Stimulated activated CD4-positive, alpha-beta T cell treated with anti-CD3 and anti-CD28 coated beads, Interleukin-1b, Interleukin-23, amount 100 ng/mL, for 1 hour (primary cell): ENCODE measurements at places on chromosomes 5 and 9.

DNA sequence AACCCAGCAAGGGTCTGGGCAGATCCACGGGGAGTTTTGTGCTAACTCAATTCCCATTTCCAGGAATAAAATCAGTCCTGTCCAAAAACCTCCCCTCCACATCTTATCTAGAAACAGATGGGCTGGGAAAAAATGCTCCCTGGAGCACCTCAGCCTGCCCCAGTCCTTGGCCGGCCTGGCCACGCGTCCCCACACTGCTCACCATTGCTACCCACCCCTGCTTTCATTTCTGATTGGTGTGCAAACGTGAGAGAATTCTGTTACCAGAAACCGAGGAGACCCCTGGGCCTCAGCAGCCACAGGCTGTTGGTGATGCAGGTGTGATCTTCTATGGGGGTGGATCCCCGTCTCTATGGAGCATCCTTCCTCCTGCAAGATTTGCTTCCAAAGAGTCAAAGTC, 38.0 kb upstream of the OLFM1 start:
- DNase-seq, result no peak

DNA sequence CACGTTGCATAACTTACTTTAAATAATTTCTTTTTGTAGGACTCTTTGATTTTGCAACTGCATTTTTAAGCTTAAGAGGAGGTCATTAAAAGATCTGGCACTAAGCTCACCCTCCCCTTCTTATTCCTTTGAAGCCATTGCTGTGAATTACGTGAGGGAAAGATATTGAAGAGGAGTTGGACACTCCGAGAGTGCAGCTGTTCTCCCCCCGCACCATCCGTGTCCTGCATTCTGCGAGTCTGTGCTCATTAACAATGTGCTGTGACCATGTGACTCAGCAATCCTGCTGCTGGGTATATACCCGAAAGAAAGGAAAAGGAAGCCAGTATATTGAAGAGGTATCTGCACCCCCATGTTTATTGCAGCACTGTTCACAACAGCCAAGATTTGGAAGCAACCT, 40.0 kb downstream of the NXNL2 start:
- DNase-seq, result no peak

GRCh38 chr5:11656916-11657315, 247.3 kb downstream of the CTNND2 start:
- no peak for DNase-seq

DNA sequence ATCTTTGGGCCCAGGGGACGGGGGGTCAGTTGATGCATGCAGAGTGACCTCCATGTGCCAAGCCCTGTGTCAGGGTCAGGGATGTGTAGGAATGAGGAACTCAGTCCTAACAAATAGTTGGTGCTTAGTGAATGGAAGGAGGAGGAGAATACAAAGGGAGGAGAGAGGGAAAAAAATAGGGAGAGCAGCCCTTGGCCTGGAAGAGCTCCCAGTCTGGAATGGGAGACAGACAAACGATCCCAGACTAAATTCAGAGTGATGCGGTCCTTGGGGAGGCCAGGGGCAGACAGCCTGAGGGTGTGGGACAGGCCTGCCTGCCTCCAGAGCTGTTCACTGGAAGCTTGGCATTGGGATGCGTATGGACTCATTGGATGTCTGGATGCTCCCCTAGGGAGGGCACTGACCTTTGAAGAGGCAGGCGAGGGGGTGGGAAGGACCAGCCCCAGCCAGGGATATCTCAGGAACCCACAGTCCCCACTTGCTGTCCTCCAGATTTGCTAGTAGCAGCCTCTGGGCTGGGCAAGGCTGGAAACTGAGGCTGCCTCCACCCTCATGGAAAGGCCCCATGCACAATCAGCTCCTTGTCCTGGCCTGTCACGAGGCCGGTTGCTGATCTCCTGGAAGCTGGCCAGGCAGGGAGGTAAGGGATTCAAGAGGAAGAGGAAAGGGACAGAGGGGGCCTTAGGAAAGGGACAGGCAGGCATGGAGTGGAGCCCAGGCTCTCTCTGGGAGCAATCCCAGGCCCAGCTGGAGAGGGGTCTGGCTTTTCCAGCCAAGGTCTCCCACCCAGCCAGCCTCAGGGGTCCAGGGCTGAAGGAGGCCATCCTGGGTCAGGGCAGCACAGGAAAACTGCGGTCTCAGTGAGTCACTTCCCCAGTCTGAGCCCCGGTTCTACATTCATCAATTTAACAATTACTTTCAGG, 69.0 kb upstream of the GGTA1 start:
- no peak for DNase-seq

GRCh38 chr5:173581408-173582215, 34.8 kb downstream of the BOD1 start:
- DNase-seq, result no peak

DNA sequence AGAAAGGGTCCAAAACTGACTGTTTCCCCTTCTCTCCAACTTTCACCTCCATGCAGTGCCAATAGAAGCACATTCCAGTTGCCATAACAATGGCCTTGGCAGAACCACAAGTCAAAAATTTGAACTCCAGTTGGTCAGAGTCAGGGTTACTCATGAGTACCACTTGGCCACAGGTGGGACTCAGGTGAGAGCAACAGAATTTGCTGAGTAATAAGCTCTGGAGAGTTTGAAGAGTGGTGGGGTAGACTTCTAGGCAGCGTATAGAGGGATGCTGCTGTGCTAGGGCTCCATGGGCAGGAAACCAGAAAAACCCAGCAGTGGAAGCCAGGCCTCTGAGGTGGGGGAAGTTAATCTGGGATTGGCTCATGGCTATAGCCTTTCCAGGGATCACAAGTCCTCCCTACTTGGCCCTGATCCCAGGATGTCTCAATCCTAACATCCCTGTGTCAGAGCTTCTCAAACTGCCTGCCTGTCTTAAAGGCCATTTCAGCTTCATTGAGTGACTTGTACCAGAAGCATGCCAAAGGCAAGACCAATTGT, 30.2 kb downstream of the SNX18 start:
- no peak for DNase-seq

DNA sequence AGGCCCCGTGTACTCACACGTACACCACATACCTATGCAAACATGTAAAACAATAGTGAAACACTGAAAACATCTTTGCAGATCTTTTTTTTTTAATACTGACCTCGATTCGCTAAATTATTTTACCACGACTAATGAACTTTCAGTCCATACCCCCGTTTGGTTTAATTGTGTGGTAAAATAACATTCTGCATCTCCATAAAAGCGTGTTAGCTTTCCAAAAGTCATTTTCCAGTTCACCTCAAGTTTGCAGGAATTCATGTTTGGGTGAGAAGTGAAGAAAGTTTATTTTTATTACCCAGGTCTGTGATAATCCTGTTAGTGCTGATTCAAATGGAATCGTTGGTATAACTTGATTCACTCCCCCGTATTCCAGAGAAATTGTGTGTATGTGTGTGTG, 652 bp downstream of the ARSK start:
- no peak for DNase-seq

DNA sequence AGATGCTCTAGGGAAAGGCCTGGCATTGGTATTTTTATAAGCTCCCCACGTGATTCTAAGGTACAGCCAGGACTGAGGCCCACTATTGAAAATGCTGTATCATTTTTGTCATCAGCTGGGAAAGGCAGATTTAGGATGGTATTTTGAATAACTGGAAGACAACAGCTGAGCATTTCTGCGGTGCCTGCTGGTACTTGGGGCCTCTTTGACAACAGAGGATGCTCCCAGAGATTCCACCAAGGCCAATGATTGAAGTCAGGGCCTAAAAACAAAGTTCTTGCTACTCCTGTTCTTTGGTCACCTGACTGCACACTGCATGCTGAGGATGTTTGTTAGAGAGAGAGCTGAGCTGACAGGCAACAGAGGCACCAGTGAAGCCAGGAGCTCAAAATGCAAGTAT, 8.1 kb downstream of the FBLL1 start:
- no peak for DNase-seq

- no peak for DNase-seq
Observed at GRCh38 chr9:81680506-81680905, 8.8 kb downstream of the TLE1 start.

DNA sequence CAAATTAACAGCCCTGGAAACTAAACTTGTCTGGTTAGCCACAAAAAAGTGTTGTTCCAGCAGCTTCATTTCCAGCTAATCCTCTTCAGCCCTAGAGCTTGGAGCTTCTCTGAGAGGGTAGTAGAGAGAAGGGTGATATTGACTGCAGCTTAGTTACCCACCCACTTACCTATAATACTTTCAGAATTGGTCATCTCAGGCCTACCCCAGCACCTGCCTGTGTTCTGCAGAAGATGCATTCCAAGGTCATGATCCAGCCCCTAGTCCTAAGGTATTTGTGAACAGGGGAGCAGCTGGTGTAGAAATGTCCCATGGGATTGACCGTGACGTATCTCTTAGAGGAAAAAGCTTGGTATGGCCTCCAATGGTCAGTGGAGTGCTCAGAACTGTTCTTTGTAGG, 289.0 kb downstream of the NR3C1 start:
- no peak for DNase-seq

DNA sequence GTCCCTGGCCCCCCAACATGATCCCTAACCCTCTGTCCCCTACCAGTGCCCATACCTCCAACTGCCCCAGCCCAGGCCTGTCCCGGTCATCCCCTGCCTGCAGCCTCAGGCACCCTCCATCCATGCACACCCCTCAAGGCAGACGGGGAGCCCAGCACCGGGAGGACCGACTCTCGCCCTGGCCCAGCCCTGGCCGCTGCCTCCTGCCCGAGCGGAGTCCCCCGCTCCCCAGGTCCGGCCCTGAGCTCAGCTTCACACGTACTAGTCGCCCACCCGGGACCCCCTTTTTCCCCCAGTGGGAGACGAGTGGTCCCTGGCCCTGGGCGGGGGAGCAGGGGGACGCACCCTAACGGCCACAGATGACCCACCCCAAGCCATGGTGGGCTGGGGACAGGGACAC, 49.0 kb upstream of the UBAC1 start:
- no peak for DNase-seq

DNA sequence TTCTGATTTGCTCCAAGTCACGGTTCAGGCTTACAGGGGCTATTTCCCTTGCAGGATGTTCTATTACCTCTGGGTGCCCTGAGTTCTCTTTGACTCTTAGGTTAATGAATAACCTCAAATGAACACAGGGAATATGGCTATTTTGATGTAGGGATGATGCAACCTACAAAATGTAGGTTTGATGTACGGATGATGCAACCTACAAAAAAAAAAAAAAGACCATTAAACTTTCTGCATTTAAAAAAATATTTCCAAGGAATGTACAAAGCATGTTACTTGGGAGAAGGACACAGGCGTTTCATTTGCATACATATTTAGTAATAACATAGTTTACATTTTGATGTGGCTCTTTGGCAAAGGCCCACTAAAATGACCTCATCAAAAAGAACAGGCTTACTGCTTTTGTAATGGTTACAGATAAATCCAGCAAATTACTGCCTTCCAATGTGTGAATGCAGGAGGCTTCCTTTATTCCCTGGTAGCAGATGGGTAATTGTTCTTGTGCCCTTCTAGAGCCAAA, 36.3 kb downstream of the ZNF474 start:
- no peak for DNase-seq

- no peak for DNase-seq
Observed at GRCh38 chr5:43947935-43948334, 345.0 kb downstream of the NNT start.

DNA sequence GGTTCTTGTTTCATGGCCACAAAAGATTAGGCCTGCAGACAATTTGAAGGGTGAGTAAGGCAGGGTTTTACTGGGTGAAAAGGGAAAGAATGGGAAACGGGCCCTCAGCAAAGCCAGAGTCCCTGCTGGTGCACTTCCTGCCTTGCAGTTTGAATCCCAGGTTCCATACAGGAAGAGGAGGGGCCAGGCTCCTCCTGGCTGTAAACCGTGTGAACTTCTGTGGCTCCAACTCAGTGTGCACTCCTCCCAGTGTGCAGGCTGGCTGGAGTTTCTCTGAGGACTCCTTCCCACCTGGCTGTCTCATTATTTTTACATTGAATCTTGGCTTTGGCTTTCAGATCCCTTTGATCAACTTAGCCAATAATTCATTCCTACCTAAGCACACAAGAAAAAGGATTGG, 367.1 kb upstream of the KLF4 start:
- no peak for DNase-seq

DNA sequence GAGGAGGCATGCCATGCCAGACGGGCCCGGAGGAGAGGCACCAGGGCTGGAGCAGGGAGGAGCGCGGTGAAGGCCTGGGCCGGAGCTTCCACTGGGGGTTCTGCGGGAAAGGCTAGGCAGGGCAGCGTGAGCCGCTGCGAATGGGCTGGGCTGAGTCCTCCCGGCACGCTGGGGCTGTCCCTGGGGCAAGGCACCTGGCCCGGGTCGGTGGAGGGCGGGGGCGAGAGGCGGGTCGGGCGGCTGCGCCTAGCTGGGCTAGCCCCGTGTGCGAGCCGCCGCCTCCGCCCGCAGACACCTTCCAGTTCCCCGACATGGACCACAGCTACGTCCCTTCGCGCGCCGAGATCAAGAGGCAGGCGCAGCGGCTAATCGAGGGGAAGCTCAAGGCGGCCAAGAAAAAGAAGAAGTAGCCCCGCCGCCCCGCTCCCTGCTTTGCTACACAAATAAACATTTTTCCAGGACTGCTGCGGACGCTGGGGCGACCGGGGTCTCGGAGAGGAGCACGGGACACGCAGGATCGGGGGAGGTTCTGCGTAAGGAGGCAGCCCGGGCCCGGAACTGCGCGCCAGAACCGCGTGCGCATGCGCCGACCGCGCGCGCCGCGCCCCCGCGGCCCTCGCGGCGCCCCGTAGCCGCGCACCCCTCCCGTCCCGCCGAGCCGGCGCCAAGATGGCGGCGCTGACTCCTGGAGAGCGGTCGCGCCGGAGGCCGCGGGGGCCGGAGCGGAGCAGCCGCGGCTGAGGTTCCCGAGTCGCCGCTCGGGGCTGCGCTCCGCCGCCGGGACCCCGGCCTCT, at the start of gene RABL6:
Gene RABL6, plus strand, starts transcription at position 668 of the 794 bp plus-strand sequence. CDS start 249 bp downstream, outside the sequence.
- peak; percentile 58 for DNase-seq

DNA sequence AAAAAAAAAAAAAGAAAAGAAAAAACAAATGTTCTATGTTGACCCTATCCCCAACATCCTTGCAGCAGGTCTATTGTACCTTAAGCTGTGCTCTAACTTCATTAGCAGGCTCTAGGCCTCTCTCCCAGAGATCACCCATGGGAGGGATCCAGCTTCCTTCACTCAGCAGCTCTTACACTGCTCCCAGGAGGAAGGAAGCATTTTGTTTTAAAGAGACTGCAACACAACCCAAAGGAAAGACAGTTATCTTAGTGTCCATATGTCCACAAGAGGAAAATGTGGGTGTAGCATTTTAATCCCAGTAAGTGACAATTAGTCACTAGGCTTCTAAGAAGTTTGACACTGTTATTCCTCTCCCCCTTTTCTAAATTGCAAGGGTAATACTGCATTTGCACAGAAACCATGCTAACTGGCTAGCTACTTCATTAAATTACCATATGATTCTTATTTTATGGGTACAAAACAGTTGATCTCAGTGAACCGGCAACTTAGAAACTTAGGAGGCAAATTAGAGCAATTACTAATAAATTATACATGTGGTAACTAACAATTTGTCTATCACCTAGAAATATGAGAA, 58.8 kb downstream of the MARCHF3 start:
- DNase-seq, result no peak

- no peak for DNase-seq
Observed at GRCh38 chr5:137564398-137564961, 65.4 kb upstream of the SPOCK1 start.

- DNase-seq, result no peak
Observed at GRCh38 chr5:41371738-41372137, 138.7 kb downstream of the PLCXD3 start.
